M059J (cell line): ENCODE measurements at places on chromosomes 16 and 17.

GRCh38 chr16:86073763-86074493, 175.0 kb downstream of the IRF8 start:
- no peak for DNase-seq

DNA sequence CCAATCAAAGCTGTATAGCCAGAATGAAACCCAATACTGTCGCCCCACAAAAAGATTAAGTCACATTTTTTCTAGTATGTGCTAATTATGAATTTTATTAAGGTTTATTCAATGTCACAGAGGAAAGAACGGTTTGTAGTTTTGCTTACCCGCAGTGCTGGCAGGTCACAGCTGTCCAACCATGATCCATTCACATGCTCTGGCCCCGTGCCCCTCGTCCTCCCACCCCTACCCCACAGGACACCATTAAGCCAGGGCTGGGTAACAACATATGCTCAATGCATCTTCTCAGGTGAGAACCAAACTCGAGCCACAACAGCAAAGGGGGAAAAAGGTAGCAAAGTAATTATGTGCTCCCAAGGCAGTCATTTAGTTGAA, 589 bp upstream of the FBF1 start:
- no peak for DNase-seq

DNA sequence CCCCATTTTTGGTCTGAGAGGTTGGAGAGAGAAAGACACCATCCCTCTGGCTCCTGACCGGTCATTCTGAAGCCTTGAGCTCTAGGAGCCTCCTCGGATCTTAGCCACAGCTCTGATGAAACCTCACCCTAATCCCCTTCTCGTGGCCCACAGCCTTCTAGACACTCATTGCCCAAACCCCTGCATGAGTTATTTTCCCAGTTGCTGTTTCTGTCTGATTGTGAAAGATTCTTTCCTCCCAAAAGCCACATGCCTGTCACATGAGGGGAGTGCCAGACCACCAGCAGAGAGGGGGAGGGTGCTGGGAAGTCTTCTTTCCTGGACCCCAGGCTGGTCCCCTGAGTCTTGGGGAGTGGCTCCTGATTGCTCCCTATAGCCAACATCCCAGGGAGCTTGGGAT, 17.6 kb upstream of the ABR start:
- DNase-seq: no peak

GRCh38 chr16:27066668-27067537, at the start of gene C16orf82:
Gene C16orf82 (plus strand): TSS chr16:27066927.
- no peak for DNase-seq
